ENCODE measurements at places on chromosomes 11 and 22.

DNA sequence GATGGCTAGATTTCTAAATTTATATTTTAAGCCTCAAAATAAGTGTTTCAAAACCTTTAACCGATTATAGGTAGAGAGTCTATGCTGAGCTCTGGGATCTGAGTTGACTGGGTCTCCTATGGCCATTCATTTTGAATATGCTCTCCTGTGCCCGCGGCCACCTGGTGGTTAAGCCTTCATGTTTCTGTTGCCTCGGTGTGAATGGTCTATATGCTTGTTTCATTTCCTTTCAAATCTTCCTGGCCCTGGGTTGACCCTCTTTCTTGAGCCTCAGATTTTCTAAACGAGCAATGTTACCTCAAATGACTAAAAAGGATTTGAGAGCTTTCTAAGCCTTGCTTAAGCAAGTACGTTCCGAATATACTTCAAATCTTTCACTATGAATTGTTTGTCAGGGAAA, 789.4 kb upstream of the KIRREL3 start:
- no peak for DNase-seq

DNA sequence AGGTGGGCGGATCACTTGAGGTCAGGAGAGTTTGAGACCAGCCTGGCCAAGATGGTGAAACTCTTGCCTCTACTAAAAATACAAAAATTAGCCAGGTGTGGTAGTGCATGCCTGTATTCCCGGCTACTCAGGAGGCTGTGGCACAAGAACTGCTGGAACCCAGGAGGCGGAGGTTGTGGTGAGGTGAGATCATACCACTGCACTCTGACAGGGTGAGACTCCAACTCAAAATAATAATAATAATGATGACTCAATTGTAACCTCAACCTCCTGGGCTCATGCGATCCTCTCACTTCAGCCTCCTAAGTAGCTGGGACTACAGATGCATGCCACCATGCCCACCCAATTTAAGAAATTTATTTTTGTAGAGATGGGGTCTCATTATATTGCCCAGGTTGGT, 15.6 kb upstream of the CHRNA10 start:
- DNase-seq = no peak

GRCh38 chr22:44207173-44207980, 26.7 kb downstream of the PARVG start:
- DNase-seq = no peak

DNA sequence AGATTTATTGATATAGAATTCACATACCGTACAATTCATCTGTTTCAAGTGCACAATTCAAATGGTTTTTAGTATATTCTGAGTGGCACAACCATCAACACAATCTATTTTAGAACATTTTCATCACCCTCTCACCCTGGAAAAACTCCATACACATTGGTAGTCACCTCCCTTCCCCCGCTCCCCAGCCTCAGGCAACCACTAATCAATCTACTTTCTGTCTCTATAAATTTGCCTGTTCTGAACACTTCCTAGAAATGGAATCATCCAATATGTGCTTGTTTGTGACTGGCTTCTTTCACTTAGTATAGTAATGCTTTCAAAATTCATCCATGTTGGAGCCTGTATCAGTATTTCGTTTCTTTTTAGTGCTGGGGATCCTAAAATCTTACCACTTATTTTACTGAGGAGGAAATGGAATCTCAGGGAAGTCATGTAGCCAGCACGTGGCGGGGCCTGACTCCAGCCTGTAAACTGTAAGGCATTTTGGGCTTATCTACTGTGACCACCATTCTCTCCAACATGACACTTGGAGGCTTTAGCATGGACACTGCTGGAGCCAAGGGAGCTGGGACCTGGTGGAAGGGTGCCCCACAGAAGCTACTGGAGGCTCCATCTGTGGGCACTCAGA, 905 bp upstream of the UCP3 start:
- no peak for DNase-seq

DNA sequence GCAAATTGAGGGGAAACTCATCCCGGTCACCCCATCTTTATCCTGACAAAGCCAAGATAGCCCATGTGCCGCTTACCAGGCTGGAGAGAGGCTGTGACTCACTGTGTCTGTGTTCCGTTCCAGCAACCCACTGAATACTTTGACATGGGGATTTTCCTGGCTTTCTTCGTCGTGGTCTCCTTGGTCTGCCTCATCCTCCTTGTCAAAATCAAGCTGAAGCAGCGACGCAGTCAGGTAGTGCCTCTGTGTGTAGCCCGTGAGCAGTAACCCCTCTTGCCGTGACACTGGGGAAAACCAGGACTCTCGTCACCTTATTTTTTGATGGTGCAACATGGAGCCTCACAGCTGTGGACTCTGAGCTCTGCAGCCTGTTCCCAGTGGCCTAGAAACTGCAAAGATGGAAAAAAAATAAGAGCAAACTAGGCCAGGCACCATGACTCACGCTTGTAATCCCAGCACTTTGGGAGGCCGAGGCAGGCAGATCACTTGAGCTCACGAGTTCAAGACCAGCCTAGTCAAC, 16.9 kb downstream of the C22orf31 start:
- DNase-seq = no peak

GRCh38 chr11:65113839-65114238, 2.2 kb downstream of the TM7SF2 start:
- DNase-seq = no peak

GRCh38 chr11:23540101-23540561, 679.9 kb upstream of the CCDC179 start:
- no peak for DNase-seq

DNA sequence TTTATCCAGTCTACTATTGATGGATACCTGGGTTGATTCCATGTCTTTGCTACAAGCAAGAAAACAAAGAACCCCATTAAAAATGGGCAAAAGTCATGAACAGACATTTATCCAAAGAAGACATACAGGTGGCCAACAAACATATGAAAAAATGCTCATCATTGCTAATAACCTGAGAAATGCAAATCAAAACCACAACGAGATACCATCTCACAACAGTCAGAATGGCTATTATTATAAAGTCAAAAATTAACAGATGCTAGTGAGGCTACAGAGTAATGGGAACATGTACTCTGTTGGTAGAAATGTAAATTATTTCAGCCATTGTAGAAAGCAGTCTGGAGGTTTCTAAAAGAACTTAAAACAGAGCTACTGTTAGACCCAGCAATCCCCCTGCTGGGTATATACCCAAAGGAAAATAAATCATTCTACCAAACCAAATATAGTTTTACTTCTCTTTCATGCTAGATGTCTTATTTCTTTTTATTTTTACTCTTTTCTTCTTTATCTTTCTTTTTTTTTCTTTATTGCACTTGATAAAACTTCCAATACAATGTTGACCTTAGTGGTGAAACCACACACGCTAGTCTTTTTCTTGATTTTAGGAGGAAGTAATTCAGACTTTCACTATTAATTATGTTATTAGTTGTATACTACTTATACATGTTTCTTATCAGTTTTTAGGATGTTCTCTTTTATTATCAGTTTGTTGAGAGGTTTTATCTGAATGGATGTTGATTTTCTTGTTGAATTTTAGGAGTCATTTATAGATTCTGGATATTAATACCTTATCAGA, 14.3 kb downstream of the TRIM22 start:
- DNase-seq = no peak

DNA sequence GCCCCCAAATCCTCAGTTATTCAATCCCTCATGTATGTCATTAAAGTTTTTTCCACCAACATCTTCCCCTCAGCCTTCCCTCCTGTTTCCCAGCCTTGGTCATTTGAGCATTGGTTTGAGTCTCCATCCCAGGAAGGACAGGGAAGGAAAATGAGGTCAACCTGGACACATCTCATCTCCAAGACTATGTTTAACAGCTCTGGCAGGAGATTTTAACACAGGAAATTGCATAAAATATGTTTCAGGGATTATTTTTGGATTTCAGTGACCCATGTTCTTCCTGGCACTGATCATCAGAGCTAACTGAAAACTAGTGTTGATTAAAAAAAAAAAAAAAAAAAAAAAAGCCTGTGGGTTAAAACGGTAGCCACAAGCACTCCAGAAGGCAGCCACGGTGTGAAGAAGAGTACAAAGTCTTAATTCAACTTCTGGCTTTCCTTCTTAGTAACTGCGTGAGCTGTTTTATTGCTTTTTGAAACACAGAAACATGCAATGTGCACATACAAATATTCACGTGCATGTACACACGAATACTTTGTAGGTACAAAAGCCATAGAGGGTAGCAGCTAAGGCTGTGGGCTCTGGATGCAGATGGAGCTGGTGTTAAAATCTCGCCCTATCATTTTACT, 164.4 kb upstream of the DDI1 start:
- no peak for DNase-seq

- DNase-seq = no peak
These were observed 117.7 kb downstream of the KCNC1 start for GRCh38 chr11:17852246-17852645.

GRCh38 chr11:45141631-45142030, 4.8 kb upstream of the PRDM11 start:
- no peak for DNase-seq

- peak; percentile 73 for DNase-seq
These were observed at the start of gene BBS1 for GRCh38 chr11:66510271-66510989. Gene BBS1 (plus strand): TSS chr11:66510635. CDS start chr11:66510660, 25 bp downstream.

- DNase-seq = no peak
These were observed 25.8 kb downstream of the XRRA1 start for GRCh38 chr11:74923125-74923524.

GRCh38 chr22:39220890-39221850, 23.6 kb downstream of the PDGFB start:
- no peak for DNase-seq

- DNase-seq = no peak
These were observed 101.5 kb downstream of the TYR start for GRCh38 chr11:89279176-89279575.

DNA sequence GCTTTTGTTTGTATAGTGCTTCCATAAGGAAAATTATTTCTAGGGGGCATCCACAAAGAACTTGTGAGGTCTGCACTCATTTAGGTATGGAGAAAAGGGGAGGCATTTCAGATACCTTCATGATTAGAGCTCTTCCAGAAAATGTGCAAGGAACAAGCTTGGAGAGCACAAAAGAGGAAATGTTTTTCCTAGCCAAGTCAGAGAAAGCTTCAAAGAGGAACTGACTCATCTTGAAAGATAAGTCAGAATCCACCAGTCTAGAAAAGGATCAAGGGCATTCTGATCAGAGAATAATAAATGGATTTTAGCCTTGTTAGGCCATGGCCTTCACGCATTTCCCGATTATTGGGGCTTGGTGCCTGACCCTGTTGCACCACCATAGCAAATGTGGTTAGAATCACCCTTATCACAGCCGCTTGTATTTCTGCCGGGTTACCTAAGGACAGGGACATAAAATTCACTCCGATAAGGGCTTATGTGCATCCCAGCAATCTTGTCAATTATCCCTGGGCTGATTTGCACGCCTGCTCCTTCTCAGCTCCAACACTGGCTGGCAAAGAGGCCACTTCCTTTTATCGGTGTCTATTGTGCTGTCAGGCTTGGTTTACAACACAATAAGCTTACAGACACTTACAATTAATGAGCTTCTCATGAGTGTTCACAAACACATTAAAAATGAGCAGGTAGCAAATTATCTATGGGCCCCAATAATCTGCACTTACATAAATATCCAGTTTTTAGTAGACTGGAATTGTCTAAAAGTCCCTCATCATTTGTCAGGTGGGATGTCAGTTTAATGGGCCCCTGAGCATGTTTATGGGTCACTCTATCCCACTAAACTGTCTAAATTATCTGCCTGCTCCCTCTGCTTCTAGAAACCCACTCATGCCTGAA, 613.5 kb downstream of the SOX6 start:
- no peak for DNase-seq

- no peak for DNase-seq
These were observed 177.5 kb downstream of the MN1 start for GRCh38 chr22:27624042-27624441.

DNA sequence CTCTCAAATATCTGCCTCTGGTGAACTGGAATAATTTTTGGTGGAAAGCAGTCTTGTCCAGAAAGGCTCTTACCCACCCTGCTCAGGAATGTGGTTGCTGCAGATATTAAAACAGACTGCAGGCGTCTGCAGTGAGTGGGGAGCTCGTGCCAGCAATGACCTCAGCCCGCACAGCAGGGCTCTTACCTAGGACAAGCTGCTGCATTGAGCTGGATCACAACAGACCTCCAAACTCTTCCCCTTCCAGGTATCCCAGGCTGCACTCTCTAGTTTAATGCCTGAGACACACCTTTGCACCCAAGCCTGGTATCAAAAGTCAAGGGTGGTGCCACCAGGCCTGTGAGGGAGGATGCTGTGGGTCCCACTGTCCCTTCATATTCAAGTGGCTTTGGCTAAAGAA, 69.7 kb upstream of the CDON start:
- no peak for DNase-seq

GRCh38 chr11:70498171-70498571, 99.8 kb downstream of the CTTN start:
- DNase-seq = no peak

GRCh38 chr11:67409261-67409666, 5.4 kb downstream of the TBC1D10C start:
- no peak for DNase-seq

GRCh38 chr11:12693479-12694182, 19.4 kb downstream of the TEAD1 start:
- no peak for DNase-seq

- DNase-seq = no peak
These were observed 67.0 kb downstream of the MIAT start for GRCh38 chr22:26724414-26724813.

DNA sequence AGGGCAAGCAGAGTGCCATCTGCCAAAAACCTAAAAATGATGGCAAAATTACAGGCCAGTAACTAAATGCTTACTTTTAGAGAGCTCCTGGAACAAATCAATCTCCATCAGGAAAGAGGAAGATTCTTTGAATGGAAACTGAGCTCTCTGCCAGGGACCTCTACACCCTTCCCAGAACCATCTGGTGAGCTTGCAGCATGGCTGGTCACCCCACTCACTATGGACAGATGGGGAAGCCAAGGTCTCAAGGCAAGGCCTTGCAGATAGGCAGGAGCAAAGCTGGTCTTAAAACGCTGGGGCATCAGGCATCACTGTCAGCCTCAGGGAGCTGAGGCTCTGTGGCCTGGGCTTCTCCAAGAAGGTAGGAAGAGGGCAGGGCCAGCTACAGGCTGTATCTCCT, 36.2 kb downstream of the SERGEF start:
- no peak for DNase-seq

DNA sequence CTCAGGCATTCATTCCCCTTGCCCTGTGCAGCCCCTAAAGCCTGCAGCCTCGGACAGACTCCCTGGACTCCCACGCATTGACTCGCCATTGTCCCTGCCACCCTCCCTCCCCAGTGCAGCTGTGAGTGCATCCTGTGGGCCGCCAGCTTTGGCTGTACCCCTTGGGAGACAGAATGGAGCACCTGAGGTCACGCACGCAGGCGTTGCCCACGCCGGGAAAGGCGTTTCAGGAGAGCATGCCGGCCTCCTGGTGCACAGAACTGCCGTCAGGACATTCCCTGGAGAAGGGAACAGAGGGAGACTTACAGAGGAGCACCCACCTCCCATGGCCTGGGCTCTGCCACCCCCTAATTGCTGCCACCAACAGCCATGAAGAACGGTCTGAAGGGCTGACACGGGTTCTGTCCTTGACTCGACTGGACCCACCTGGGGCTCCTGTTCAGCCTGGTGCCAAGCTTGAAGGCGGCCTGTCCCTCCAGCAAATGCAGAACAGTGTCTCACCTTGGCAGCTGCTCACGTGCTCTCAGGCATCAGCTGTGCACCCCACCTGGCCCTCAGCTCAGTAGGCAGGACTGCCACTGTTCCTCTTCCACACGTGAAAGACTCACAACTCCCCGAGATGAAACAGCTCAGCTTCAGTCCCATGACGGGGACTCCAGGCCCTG, 503.8 kb downstream of the BRD1 start:
- DNase-seq = no peak

- DNase-seq = no peak
These were observed 22.3 kb upstream of the GPR83 start for GRCh38 chr11:94423507-94423906.

- DNase-seq = no peak
These were observed 85.7 kb downstream of the WNT11 start for GRCh38 chr11:76120513-76121101.
